ENCODE measurements at places on chromosomes 16 and 17.

DNA sequence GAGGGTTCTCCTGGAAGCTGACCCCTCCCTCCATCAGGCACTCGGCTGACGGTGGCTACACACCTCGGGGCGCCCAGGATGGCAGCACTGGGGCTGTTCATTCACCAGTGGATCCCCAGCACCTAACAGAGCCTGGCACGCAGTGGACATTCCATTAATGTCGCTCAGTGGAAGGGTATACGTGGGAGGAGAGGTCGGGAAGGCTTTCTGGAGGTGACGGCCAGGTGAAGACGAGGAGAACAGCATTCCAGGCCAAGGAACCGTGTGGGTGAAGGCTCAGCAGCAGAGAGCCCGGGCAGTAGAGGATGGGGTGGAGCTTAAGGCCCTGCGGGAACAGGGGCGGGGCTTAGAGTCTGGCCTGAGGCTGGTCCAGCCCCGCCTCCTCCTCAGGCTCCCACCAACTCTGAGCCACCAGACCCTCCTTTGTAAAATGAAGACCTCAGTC, 2.5 kb upstream of the HS3ST6 start:
- no peak for DNase-seq

DNA sequence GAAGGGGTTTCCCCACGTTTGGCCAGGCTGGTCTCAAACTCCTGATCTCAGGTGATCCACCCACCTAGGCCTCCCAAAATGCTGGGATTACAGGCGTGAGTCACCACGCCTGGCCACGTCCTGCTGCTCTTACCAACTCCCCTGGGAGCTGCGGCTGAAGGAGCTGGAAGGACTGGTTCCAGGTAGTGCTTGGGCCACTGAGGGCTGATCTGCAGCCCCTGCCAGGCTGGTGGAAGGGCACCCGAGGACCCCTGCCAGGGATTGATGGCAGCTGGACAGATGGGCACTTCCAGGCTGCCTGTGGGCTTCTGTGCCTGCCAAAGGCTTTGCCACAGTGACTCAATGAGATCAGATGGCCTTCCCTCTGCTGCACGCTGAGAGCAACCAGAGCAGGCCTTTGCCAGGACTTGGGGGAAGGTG, 2.3 kb downstream of the OXLD1 start:
- DNase-seq = no peak

GRCh38 chr17:50275279-50275678, 1.0 kb downstream of the TMEM92 start:
- no peak for DNase-seq

DNA sequence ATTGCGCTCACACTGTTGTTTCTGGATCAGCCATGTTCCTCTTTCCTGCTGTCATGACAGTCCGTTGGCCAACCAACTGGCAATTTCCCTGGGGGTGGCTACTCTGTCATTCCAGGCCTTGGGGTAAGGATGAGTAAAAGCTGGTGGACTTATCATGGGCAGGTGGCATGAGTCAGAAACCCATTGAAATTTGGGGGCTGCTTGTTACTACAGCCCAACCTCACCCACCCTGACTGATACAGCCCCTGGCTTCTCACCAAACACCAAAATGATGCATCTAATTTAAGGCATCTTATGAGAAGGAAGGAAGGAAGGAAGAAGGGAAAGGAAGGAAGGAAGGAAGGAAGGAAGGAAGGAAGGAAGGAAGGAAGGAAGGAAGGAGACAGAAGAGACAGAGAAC, 53.9 kb upstream of the CRHR1 start:
- DNase-seq = no peak

DNA sequence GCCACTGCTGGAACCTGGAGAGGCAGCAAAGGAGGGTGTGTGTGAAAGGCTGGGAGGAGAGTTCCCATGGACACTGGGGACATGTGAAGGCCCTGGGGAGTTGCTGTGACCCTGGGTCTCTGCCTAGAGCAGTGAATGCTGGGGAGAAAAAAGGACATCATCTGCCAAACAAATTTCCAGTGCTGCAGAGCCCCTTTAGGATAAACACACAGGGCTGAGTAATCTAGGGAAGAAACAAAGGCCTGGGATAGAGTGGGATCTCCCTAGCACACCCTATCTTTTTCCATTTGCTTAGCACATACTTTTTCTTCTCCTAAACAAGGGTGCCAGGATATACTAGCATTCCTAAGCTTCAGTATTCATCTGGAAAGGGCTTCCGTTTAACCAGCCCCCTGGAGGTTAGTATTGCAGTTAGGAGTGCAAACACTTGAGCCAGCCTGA, 3.3 kb upstream of the HIGD1B start:
- no peak for DNase-seq

Data from stimulated activated CD8-positive, alpha-beta memory T cell treated with anti-CD3 and anti-CD28 coated beads, Interleukin-2, amount 100 ng/mL, for 1 hour (primary cell).